Stimulated activated CD8-positive, alpha-beta memory T cell treated with anti-CD3 and anti-CD28 coated beads, Interleukin-7, amount 100 ng/mL, for 1 hour (primary cell): ENCODE measurements at places on chromosomes 13 and 19.

- no peak for DNase-seq
Measured at GRCh38 chr19:49433240-49433901, 8.0 kb downstream of the SLC17A7 start.

GRCh38 chr13:32162395-32163005, 130.9 kb downstream of the FRY start:
- DNase-seq: no peak

DNA sequence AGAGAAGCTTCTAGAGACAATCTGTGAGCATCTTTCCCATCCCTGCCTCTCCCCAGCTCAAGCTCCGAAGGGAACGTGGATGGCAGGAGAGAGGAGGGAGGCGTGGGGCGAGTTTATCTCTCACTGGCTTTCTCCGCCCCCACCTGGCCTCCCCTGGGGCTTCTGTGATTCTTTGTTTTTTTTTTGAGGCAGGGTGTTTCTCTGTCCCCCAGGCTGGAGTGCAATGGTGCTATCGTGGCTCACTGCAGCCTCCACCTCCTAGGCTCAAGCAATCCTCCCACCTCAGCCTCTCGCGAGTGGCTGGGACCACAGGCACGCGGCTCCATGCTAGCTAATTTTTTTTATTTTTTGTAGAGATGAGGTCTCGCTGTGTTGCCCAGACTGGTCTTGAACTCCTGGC, 23.0 kb downstream of the EFNA2 start:
- no peak for DNase-seq

GRCh38 chr19:11480715-11481533, at the start of gene ELAVL3:
TSS of gene ELAVL3 (minus strand) at chr19:11481046. CDS start at chr19:11480608, 438 bp downstream.
- DNase-seq: no peak
